ENCODE measurements at places on chromosomes 5 and 9. TPM values are rescaled to one million over a fixed set of nuclear protein-coding genes. Genes with fewer than 3 reads are reported as not detected.

DNA sequence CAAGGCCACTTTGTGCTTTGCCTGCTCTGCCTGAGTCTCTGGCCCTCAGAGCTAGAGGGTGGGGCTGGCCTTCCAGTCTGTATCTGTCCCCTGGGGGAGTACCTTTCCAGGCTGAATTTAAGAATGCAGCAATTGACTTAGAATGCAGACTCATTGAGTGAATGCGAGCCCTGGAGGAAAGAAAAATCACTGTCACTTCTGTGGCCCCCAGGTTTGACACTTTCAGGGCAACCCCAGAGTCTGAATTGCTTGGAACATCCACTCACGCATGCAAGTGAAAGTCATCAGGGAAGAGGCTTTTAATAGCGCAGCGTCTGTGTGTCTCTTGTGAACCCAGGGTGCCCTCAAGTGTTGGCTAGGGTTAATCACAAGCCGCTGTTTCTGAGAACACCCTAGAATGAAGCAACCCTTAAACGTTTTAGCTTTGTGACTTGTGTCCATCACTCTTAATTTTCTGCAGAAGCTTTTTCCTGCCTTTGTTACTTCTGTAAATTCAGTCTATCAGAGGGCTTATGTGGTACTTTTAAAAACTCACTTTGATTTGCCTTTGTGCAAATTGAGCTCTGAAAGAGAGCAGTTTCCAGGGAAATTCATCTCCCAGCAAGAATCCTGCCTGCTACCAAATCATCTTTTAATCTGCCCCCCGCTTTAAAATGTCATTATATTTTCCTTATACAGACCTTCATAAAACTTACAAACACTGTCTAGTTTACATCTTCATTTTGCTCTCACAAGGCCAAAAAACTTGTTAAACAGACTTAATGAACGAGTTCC, 146.8 kb upstream of the IQGAP2 start:
- no peaks in the 10 kb centered on the region for H3K36me3 ChIP-seq
- no peaks in the 10 kb centered on the region for H3K4me1 ChIP-seq
- peaks cover 2% of the 10 kb centered on the region for H3K27me3 ChIP-seq
- peak; percentile 66 for DNase-seq

- H3K4me3 ChIP-seq: no peak overlapping the region
- H3K36me3 ChIP-seq: peaks cover 59% of the 10 kb centered on the region
- no peak for DNase-seq
- H3K27ac ChIP-seq: no peak overlapping the region
- peaks cover 7% of the 10 kb centered on the region for H3K4me1 ChIP-seq
These were observed 23.1 kb downstream of the P4HA2 start for GRCh38 chr5:132204371-132205135.

DNA sequence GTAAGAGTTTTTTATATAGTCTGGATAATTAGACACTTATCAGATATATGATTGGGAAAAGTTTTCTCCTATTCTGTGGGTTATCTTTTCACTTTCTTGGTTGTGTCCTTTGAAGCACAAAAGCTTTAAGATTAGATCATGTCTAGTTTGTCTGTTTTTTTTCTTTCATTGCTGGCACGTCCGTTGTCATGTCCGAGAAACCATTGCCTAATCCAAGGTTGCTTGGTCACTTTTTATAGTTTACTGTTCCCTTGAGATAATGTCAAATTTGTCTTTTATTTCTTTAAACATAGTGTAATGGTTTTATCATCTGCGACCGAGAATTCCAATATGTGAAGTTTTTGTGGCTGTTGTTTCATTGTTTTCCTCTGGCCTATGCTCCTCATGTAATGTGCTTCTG, 28.8 kb downstream of the GARNL3 start:
- H3K27me3 ChIP-seq: no peaks in the 10 kb centered on the region
- H3K27ac ChIP-seq: no peak overlapping the region
- no peaks in the 10 kb centered on the region for H3K36me3 ChIP-seq
- no peaks in the 10 kb centered on the region for H3K4me1 ChIP-seq

DNA sequence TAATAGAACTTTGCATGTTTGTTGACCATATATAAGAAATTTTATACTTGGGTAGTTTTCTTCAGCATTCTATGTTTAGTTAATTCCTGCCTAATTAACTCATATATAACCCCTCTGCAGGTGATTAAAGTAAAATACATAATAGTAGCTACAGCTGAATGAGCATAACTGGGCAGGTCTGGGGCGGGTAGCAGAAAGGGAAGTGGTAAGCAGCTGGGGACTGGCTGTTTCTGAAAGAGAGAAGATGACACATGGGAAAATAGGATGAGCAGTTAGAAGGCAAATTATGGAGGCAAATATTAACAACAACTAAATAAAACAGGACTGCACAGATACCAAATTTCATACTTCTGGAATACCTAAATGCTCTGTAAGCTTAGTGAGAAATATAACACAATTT, 128.1 kb downstream of the CPLANE1 start:
- no peaks in the 10 kb centered on the region for H3K27me3 ChIP-seq
- H3K27ac ChIP-seq: no peak overlapping the region
- peaks cover 14% of the 10 kb centered on the region for H3K36me3 ChIP-seq
- H3K4me1 ChIP-seq: peaks cover 4% of the 10 kb centered on the region

- H3K27ac ChIP-seq: peak overlapping the region; percentile 61
- H3K36me3 ChIP-seq: peaks cover 6% of the 10 kb centered on the region
- H3K27me3 ChIP-seq: no peaks in the 10 kb centered on the region
- no peak for DNase-seq
These were observed 5.8 kb downstream of the MACROH2A1 start for GRCh38 chr5:135393229-135393628.

GRCh38 chr5:179128041-179128365, 67.8 kb downstream of the ZNF354C start:
- H3K4me3 ChIP-seq: no peak overlapping the region
- DNase-seq: no peak
- H3K27ac ChIP-seq: no peak overlapping the region
- no peaks in the 10 kb centered on the region for H3K27me3 ChIP-seq

- no peaks in the 10 kb centered on the region for H3K36me3 ChIP-seq
- DNase-seq: peak; percentile 76
- H3K27me3 ChIP-seq: no peaks in the 10 kb centered on the region
- no peak overlapping the region for H3K27ac ChIP-seq
- no peak overlapping the region for H3K4me3 ChIP-seq
- H3K4me1 ChIP-seq: peaks cover 5% of the 10 kb centered on the region
These were observed 69.6 kb downstream of the ADAMTSL1 start for GRCh38 chr9:18543406-18544192.

The FAM221B gene
- not detected for total RNA-seq

The KCNN2 gene
- 2.2 TPM for total RNA-seq

The PDE6A gene
- not detected for total RNA-seq
